ENCODE measurements at places on chromosomes 3 and 15.
A peak's percentile ranks its signal among the peaks of the same experiment; 100 is the strongest.

DNA sequence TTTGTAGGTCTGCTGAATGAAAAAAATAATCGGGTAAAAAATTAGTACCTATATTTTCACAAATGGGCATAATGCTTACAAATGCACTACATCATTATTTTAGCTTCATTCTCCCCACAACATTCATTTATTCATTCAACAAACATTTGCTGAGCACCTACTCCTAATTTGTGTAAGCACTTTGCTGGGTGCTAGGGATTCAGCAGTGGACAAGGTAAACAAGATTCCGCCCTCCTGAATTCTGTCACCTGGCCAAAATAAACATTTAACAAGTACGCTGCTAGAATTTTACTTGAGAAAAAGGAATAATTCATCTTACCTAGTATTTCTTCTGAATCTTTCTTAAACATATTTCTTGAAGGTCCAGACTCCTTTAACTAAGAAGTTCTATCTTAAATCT is 72.1 kb downstream of the TIGIT start:
- no peak for DNase-seq

- DNase-seq, result no peak
These were observed 1.1 kb upstream of the IMPDH2 start for GRCh38 chr3:49030321-49030720.

DNA sequence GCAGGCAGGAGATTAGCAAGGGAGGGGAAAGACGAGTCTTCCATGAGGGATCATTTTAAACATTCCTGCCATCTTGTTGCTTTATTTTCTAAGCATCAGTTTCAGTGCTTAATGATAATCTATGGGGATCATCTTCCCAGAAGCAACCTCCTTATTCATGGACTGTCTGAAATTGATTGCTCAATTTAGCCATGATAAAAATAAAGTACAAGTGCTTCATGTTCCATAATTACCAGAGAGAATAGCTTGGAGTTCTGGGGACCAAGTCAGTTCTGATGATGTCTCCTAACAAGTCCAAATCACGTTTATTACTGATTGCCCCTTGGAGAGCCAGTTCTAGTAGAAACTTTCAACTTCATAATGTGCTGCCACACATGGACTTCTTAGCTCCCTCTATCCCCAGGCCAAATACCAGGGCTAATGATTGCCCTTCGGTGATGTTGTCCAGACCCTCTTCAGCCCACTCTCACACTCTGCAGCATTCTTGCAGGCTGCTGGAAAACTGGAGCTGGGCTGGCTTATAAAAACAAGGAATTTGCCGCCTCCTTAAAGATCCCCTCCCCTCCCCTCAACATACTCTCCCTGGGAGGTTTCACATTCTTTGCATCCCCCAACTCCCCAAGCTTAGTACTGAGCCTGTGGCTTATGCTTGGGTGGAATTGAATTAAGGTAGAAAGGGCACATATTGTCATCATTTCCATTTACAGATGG is 222.1 kb upstream of the ADAMTS9 start:
- no peak for DNase-seq

DNA sequence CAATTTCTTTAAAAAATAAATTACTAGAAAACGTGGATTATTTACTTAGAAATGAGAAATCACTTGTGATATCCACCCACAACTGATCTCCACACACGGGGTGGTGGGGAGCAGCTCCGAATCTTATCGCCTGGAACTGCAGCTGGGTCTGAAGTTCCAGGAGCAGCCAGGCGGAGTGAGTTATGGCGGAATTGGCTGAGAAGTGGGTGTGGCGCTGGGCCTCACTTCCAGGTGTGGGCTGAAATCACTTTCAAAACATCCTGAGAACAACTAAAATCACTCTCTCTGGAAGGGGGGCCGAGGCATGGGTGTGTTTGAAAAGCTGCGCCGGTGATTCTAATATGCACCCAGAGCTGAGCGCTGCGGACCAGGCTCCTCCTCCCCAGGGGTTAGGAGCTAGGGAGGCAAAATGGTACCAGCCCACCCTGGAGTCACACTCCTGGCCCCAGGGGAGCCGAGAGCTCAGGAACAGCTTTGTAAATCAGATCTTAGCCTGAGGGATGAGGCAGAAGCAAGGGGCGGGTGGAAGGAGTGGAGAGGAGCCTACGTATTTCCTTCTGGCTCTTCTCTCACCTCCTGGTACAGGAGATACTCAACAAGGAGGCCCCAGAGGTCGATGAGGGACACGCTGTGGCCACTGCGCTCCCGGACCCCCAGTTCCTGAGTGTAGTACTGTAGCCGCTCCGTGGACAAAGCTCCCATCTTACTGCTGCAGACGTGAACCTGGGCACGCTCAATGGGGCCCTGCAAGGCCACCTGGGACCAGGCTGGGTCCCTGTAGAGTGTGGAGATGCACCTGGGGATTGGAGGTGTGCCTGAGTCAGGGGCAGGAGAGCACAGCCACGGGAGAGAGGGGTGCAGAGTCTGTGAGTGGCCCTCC is 9.6 kb downstream of the PLA2G4F start:
- no peak for DNase-seq

DNA sequence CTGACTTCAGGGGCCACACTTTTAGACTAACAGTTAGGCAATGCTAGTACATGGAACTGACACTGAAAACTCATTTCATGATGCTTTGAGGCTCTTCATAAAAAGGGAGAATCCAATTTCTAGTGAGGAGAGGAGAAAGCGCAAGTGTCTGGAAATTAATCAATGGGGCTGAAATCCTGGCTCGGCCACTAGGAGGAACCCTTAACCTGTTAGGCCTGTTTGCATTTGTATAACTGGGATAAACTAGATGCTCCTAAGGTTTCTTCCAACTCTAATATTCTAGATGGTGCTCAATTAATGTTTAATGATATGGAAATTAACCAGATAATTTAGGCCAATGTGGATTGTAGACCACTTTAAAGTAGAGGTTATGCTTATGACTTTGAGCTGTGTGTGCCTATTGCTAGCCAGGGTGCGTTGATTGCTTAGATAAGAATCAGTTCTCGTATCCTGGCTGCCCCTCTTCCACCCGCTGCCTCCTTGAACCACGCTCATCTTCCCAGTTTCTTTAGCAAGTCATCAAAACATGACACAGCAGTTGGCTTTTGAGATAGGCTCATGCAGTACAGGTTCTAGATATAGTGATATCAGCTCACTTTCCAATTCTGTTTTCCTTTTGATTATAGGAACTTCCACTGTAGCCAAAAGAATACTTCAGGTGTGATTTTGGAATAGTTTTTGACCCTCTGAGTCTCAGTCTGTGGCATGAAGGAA is 16.8 kb upstream of the CRBN start:
- no peak for DNase-seq

DNA sequence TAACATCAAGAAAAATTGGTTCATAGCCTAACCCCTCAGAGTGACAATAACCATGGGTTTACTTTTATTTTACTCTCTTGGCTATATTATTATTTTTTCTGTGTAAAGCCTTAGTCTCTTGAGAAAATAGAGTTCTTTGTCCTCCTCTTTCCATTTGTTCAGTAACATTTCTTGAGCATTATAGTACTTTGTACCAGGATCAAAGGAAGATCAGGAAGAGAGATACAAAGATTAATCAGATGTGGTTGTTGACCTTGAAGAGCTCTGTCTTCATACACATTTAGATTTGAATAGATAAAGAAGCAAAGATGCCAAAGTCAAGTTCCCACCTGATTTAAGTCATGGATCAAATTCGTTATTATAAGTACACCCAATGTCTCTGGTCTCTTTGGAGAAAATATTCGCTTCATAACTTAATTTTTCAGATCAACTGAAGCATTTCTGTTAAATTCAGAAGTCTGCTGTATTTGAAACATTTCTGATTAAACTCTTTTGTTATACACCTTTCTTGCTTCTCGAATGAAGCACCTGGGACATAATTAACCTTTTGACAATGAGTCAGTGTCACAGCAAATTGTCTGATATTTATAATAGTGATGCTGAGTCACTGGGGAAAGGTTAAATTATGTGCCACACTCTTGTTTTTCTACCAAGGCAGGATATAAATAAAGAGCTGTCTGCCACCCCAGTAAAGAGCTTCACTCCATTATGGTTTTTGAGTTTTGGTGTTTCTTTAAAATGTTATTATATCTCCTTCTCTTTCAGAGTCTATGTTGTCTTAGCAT is 100.2 kb downstream of the GHSR start:
- no peak for DNase-seq

DNA sequence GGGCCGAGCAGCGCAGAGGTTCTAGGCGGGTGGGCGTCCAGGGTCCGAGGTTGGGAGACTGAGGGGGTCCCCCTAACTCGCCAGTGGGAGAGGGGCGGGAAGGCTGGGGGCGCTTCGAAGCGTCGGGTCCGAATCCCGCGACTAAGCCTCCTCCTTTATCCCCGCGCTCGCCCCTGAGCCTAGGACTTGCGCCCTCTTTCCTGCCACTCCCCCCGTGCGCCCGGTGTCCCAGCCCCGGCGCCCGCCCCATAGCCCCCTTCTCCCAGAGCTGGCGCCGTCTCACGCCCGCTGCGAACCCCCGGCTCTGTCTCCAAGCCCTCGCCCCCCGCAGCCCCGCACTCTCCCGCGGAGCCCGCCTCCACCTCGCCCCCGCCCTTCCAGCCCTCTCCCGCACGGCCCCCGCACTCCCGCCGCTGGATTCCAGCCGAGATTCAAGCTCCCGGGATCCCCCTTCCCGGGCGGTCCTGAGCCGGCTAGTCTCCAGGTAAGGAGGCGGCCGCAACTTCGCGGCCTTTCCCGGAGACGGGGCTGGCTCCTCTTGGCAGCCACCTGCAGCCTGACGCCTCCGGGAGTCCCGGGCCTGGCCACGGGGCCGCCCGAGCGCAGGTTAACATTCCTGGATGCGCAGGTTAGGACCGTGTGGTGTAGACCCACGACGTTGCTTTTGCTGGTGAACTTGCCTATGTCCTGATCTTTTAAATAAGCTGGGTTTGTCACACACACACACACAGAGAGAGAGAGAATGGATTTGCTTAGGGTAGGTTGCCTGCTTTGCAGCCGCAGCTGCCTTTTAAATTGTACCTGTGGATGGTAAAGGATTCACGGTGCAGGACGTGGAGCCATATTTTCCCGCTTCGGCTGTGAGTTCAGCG is 563 bp downstream of the PXYLP1 start:
- peak; percentile 20 for DNase-seq

GRCh38 chr3:139238281-139239030 is 105.4 kb upstream of the MRPS22 start:
- DNase-seq, result no peak

- no peak for DNase-seq
These were observed 161.9 kb downstream of the WNT7A start for GRCh38 chr3:13718000-13718399.

- DNase-seq, result no peak
These were observed 49.3 kb upstream of the CA12 start for GRCh38 chr15:63430766-63431451.

DNA sequence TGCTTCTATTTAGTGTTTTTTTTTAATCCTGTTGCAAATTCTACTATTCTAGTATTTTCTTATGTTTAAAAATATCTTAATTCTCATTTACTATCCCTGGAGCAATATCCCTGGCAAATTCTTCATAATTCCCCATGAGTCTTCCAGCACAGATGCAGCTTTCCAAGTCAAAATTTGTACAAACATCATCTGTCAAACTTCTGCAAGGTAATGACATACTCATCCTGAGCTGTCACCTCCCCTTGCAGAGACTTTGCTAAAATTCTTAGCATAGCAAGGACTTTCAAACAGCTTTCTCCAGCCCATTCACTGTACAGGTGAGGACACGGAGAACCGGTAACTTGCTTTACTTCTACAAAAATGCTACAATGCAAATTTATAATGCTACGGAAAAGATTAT is 28.6 kb upstream of the VGLL4 start:
- DNase-seq, result no peak

GRCh38 chr3:45938864-45939263 is 4.4 kb upstream of the CXCR6 start:
- DNase-seq, result peak; percentile 75

GRCh38 chr3:109819734-109820133 is 482.4 kb upstream of the DPPA4 start:
- no peak for DNase-seq

DNA sequence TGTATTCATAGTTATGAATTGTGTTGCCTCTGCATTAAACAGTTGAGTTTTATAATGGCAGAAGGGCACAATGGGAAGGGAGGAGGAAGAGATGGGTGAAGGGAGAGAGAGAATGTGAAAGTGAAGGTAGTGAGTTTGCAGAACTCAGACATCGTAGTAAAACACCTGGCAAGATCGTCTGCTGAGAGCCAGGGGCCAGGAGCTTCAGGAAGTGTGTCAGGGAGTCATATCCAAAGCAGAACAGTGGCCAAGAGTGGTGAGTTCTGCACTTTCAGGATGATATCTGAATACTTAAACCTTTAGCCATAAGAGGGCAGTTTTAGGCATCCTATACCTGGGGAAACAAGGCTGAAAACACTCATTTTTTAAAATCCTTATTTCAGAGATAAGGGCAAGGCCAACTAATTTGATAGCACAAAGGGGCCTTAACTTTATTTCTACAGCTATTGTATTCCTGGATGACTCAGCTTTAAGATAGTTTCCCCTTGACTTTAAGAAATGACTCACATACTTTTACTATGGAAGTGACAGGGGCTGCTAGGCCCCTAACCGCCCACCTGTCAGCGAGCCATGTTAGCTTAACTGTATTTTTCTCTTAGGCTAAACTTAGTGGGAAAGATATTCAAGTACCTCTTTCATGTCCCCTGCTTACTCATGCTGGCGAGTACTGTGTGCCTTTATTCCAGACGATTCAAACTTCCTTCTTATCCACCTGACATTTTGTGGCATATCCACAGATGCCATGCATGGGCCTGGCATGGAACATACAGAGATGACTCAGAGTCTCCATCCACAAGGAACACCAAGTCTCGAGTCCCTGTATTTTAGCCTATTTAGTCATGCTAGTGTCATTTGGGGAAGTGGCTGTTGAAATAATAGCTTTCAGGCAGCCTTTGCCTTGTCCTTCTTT is 53.9 kb downstream of the RLBP1 start:
- DNase-seq, result no peak

DNA sequence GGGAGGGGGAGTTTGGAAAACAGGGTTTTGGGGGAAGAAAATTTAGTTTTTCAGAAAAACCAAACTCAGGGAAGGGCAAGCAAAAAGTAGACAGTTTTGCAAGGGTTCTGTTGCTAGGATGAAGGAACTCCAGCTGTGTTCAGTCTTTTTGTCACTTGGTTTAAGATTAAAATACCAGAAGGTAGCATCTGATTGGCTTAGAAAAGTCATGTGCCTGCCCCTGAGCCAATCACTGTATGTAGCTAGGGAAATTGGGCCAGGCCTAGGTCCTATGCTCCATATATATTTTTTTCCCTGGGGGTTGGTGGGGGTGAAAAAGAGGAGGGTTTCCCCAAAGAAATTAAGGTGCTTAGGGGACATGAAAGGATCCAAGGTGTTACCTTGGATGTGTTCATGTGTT is 24.3 kb downstream of the CLDN11 start:
- no peak for DNase-seq

- DNase-seq, result no peak
These were observed 63.9 kb downstream of the RPL22L1 start for GRCh38 chr3:170806141-170806540.

- DNase-seq, result no peak
These were observed 1027.7 kb downstream of the PLOD2 start for GRCh38 chr3:145133281-145133680.
